Heart left ventricle (tissue), 16 donors: ENCODE measurements at places on chromosomes 12 and 14.

- DNase-seq: no peak
Observed at GRCh38 chr14:51039252-51039651, 55.7 kb downstream of the TRIM9 start.

DNA sequence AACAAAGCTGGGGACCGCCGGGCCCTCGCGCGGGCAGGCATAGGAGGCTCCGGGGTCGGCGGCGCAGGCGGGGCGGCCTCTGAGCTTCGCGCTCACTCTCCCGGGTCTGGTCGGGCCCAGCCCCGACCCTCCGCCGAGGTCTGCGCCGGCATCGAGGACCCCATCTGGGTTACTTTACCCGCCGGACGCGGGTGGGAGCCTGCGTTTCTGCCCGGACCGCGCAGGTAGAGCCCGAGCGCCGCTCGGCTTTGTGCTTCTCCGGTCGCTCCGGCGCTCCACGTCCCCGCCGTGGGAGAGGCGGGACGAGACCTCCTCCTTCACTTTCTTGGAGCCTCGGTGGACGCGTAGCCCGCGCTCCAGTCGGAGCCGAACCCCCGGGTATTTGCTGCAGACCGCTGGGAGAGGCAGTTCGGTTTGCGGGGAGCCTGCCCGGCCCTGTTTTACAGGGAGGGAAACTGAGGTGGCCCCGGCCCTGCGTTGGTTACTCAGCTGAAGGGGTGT, 63.2 kb downstream of the FBXL14 start:
- DNase-seq: no peak

DNA sequence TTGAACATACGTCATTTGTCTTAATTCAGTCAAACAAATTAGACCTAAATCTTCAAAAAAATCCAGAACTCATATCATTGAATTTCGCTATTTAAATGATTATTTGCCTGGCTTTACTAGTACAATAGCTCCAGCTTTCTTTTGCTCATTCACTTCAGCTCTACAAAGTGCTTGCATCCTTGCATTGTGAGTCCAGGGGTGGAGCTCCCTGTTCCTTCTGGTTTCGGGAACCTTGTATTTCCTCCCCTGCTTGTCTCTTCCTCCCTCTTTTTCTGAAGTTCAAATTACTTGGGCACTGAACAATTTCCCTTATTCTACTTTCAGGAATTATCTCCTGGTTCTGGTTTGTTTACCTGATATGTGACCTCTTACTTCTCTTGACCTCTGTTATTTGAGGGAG, 58.1 kb upstream of the KITLG start:
- no peak for DNase-seq

GRCh38 chr12:116547955-116548501, 11.2 kb upstream of the MAP1LC3B2 start:
- DNase-seq: peak; percentile 31
